ENCODE measurements at places on chromosomes 4 and X.

- no peak for DNase-seq
These were observed 805.4 kb upstream of the GALNTL6 start for GRCh38 chr4:171007618-171008390.

DNA sequence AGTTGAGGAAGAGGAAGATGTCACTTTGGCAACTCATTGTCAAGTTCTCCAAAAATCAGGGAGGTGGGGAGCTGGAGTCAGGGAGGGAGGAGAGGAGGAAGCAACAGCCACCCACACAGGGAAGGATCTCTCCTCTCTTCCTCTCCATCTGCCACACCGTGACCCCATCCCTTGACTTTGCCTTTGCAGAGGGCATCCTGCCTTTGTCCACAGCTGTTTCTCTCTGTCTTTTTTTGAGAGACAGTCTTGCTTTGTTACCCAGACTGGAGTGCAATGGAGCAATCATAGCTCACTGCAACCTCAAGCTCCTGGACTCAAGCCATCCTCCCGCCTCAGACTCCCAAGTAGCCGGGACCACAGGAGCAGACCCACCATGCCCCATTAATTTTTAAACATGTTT lies 276.0 kb downstream of the SHOX start:
- no peak for DNase-seq

- DNase-seq = peak; percentile 43
These were observed 107.5 kb upstream of the RPL34 start for GRCh38 chr4:108512615-108513505.

DNA sequence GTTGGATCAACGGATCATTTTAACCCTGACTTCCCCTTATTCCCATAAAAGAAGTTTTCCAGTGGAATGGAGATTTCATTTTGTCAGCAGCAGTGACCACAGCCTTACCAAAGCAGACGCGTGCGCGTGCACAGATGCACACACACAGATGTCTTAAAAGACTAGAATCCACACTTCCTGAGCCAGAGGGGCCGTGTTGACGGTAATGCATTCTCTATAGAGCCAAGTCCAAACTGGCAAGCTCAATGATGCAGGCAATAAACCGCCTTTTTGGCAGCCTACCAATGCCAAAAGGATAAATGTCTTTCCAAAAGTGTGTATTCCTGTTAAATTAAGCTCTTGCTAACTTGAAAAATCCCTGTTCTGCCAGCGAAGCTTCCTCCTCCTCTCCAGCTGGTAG lies 18.8 kb upstream of the CLDN34 start:
- DNase-seq = no peak

DNA sequence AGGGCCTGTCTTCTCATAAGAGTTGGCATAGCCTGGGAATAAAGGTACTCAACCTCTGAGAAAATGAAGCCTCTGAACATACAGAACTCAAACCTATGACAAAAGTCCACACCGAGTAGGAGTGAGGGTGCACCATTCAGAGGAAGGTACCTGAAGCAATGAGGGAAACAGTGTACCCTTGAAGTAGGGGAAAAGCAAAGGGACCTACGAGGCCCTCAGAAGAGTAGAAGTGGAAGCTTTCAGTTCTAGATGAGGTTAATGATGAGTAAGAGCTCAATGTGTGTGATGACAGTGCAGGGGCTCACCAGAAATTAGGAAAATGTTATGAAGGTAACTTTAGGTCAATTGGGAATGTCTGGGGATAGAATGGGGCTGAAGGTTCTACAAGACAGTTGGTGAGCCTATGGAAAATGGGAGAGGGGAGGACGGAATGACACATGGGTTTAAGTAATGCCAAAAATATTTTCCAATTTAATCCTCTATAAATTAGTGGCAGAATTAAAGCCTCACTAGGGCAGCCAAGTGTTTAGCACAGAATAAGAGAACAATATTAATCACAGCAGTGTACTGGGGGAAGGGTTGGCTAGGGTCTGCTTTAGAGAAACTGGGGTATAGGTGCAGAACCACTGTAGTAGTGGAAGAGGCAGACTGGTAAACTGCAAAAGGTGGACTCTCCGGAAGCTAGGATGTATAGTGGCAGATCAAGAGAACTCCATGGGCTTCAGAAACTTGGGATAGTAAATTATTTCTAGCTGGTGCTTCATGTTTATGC lies 39.8 kb downstream of the RAB33A start:
- DNase-seq = no peak

All from epithelial cell of esophagus (primary cell).